ENCODE measurements at places on chromosomes 1 and 21.

DNA sequence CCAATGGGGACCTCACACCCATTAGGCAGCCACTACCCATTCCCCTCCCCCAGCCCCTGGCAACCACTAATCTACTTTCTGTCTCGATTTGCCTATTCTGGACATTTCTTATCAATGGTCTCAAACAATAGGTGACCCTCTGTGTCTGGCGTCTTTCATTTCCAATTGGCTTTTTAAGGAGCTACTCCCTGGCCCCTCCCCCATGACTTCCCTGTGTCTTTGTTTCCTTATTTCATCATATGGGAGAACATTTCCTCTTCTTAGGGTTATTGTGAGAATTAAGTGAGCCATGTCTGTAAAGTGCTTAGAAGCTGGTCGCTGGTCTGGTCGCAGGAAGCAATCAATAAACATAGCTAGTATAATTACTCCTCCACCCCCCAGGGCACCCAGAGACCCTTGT lies 80.9 kb downstream of the SPSB1 start:
- DNase-seq: no peak

DNA sequence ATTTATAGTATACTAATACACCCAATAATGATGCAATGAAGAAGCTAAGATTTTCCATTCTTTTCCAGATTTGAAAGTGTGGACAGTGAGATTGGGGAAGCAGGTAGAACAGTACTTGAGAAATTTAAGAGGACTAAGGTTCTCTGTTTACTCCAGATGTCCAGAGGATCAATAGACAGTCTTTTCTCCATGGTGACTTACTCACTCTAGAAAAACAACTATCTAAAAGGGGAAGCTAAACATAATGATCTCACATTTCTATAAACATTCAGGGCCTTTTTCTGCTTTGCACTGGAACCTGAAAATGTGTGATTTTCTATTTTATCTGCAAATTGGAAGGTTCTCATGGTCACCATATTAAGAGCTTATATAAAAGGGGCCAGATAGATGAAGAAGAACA lies 93.9 kb upstream of the ZBTB18 start:
- DNase-seq: no peak

- no peak for DNase-seq
Measured at GRCh38 chr1:196690582-196690981, 38.7 kb downstream of the CFH start.

DNA sequence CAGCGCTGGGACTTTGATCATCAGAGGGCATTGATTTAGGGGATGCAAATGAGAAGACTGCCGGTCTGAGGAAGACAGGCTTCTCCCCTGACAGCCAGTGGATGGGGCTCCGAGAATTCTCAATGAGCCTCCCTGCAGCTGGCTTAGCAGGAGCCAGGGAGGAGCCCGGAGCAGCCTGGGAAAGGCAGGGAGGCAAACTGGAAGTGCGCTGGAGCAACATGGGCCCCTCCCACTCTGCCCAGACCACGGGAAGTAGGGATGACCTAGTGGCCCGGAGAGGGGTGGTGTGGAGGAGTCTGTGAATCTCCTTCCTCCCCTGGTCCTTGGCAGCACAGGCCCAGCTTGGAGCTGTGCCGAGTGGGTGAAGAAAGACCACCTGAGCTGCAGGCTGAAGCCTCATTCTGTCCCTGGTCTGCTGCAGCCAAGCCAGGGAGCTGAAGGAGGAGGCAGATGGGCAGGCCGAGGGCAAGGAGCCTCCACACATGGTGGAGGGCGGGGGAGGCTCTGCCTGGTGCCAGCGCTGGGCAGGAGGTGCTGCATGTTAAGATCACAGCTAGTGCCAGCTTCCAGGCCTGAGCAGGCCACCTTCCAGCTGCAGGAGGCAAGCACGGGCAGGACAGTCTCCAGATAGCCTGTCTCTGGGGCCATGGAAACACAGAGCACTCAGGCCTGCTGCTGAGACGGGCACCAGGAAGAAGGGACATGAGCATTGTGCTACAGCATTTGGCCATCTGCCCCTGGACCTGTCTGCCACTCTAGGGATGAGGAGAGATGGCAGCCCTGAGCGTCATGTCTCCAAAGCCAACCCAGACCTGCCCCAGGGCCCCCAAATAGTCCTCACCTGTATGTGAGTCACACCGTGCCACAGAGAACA lies 12.2 kb upstream of the CLSTN1 start:
- DNase-seq: no peak

DNA sequence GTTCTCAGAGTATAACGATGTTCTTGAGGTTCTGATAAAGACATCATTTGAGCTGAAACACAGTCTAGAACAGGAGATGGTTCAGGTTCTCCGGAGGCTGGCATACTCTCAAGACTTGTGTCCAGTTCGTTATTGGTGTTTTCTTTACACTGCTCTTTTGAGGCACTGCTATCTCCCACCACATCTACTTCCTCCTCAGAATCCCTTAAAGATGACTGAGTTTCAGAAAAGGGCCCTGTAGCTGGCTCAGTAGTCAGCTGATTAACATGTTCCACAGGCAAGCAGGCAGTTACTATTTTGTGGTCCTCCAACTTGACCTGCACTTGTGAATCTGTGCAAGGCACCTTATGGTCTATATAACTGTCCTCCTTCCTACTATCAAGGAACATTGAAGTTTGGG lies 50.2 kb downstream of the ZZZ3 start:
- no peak for DNase-seq

DNA sequence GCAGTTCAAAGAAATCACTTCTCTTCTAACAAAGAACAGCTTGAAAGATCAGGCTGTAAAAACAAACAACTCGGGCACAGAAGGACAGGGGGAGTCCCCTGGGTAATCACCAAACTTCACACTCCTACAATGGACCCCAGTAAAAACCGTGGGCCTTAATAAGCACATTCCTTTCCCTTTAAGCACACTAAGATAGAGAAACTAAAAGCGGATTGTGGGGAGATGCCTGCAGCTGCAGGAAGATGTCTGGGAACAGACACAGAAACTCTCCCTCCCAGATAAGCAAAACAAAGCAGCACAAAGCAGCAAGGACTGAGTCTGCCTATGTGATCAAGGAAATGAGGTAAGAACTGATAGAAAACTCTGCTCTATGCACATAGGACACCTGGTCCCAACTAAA lies 37.6 kb upstream of the CTBS start:
- no peak for DNase-seq

GRCh38 chr1:116127123-116127847 lies 16.1 kb downstream of the MAB21L3 start:
- DNase-seq: no peak

- DNase-seq: no peak
Measured at GRCh38 chr1:32865639-32866405, 4.9 kb downstream of the FNDC5 start.

DNA sequence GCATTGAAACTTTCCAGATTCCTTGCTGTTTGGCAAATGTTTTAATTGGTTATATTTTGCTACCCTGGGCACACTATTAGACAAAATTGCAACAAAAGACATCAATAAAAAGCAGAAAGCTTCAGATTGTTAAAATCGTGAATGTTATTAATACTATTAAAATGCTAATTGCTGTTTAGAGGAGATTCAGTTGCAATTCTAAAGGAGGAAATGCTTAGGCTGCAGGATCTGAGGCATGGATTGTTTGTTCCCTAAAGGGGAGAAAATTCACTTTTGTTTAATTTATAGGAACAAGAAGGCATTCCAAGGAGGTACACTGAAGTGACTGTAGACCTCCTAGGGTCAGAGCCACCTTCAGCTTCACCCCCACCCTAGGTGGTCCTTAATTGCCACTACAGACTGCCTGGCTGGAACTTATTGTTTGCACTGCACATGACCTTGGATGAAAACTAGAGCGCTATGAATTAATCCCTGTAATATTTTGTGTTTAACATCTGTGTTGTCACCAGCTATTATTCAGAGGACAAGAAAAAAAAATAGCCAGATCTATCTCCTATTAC lies 1266.9 kb upstream of the ADGRL2 start:
- no peak for DNase-seq

DNA sequence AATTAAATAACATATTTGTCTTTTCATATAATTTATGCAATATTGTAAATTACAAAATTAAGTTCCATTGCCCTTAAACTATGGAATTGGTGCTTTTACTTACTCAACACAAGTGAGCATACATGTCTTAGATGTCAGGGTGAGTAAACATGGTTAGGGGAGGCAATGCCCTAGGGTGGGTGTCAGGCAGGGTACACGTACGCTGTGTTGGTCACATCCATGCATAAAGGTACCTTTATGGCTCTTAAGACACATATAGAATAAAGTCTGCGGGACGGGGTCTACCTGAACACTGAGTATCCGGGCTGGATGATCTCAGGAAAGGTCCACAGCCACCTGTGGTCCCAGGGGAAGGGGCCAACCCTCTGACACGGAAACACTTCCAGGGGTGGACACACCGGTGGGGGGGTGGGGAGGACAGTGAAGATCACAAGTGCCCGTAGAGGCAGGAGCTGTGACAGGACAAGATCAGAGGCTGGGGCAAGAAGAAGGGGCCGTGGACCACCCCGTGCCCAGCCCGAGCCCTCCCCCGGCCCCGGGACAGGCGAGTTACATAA lies 720 bp downstream of the LIN9 start:
- peak; percentile 7 for DNase-seq

DNA sequence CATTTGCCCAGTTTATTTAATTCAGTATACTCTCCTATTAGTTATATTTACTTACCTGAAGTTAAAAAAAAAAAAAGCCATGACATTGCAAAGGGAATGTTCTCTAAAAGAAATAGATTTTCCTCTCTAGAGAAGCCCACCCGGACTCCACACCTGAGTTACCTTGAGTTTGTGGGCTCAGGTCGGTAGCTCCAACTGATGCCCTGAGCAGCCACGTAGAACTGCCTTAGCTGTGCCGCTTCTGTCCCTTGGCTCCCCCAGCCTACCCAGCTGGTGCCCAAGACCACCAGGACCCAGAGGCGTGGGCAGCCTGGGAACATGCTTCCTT lies 250 bp downstream of the F5 start:
- DNase-seq: no peak

DNA sequence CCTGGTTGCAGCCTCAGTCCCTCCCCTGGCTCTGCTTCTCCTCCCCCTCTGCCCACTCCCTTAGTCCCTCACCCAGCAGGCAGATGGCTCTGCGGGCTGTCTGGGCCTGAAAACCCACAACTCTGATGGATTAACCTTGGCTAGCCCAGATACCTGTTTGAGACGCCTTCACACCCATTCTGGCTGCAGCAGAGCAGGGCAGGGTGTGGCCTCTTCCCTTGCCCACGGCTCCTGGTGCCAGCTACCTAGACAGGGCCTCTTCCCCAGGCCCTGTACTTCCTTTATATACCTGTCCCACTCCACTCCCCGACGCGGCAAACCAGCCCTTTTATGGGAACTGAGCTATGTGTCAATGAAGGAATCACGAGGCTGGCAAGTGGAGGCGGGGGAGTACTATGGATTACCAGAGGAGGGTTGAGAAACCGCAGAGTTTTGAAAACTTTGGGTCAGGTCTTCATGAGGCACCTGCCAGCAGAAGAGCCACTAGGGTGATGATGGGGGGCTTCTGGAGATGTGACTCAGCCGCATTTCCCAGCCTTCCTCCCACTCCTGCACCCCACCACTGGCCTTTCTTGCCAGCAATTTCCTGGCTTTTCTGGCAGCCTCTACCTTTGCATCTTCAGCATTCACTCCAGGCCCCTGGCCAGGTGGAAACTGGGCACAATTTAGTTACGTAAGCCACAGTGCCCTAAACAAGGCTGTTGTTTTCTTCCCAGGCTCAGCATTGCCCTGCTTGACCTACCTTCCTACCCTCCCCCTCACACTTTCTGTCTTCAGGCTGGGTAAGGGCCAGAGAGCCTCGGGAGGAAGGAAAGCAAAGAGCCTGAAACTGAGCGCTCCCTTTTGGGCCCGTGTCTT lies at the start of gene CHI3L1:
CHI3L1 (minus strand) TSS at position 259 of the 858 bp plus-strand sequence; CDS start at position 178, 81 bp downstream.
- no peak for DNase-seq

- DNase-seq: peak; percentile 51
Measured at GRCh38 chr1:34984793-34985608, at the start of gene TMEM35B. TSS of gene TMEM35B (minus strand) at chr1:34985347. CDS start at chr1:34985305, 42 bp downstream.

DNA sequence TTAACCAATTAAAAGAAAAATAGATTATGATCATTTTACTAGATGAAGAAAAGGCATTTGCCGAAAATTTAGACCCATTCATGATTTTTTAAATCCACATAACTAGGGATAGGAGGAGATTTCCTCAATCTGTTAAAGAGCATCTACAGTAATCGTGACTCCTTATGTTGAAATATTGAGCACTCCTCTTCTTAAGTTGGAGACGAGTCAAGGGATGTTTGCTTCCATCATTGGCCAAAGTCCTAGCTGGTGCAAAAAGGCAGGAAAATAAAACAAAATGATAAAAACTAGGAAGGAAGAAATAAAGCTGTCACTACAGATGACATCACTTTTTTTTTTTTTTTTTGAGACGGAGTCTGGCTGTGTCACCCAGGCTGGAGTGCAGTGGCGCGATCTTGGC lies 245.6 kb upstream of the KAZN start:
- DNase-seq: no peak

GRCh38 chr21:18249672-18250071 lies 5.0 kb downstream of the CHODL start:
- no peak for DNase-seq

DNA sequence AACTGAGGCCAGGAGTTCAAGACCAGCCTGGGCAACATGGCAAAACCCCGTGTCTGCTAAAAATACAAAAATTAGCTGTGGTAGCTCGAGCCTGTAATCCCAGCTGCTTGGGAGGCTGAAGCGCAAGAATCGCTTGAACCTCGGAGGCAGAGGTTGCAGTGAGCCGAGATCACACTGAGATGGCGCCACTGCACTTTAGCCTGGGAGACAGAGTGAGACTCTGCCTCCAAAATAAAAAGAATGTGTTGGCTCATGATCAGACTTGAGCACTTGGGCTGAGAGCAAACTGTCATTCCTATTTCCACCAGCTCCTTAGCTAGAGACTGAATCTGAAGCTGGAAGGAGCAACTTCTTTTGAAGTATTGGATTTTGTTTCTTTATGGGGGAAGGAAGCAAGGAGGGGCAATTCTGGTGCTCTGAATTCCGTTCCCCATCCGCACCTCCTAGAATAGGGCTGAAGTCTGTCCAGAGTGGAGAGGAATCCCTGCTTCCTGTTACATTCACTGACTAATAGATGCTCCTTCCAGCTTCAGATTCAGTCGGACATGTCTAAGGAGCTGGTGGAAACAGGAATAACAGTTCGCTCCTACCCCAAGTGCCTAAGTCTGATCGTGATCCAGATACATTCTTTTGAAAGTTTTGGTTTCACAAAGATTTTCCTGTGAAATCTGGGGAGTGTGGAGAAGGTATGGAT lies 3.8 kb downstream of the ZNF672 start:
- peak; percentile 57 for DNase-seq

DNA sequence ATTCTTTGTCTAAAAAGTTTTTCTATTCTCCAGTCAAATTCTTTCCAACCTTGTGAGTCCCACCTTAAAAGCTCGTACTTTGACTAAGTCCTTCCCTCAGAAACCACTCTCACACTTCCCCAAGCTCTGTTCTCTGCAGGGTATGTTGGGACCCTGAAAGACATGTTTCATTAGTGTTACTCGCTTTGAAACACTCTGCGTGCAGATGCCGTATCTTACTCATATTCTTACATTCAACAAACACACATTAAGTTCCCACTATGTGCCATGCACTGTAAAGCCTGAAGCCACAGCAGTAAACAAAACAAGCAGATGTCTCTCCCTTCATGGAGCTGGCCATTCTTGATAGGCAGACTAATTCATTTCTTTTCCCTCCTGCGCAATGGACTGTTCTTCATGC lies 229.7 kb downstream of the RERE start:
- DNase-seq: no peak

Measured in ACHN (cell line).